Memory B cell (primary cell): ENCODE measurements at places on chromosomes 13 and 19.

GRCh38 chr13:29556742-29557141 is 38.7 kb downstream of the SLC7A1 start:
- DNase-seq = no peak

DNA sequence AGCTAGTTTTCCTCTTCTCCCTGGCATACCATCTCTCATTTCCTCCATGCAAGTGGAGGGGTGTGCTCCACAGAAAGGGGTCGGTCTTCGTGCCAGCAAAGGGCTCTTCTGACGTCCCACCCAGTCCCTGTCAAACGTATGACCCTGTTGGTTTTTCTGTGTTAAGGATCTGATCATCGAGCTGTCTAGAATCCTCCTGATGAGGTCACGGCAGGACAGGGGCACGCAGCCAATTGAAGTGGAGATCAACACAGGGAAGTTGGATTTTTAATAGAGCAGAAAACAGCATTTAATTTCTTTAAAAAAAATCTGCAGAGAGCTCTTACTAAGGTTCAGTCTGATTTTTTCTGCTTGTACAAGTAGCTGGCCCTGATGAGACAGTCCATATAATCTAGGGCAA is 339.4 kb downstream of the TEX29 start:
- DNase-seq = no peak

GRCh38 chr13:20525601-20526544 is at the start of gene CRYL1:
Gene CRYL1, minus strand, starts transcription at chr13:20525857. Its CDS starts 63 bp downstream, at chr13:20525794.
- peak; percentile 64 for DNase-seq

DNA sequence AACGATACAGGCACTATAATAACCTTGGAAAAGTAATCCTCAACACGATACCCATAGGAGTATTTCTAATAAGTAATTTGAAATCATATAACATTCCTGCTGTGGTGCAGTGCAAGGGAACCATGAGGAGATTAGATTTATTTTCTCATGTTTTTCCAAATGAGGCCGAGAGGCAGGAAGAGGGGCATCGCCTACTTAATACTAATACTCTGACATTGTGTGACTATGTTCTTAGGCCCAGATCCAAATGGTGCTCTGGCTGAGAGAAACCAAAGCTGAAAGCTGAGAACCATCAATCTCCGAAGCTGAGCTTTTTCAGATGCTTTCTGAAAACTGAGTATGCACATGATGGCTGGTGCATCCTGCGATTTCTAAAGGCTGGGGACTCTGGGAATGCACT is 248.0 kb upstream of the MAB21L1 start:
- no peak for DNase-seq

- DNase-seq = no peak
Measured at GRCh38 chr19:38793177-38793576, 4.2 kb downstream of the LGALS7B start.

GRCh38 chr19:35293363-35293739 is 1.4 kb downstream of the MAG start:
- no peak for DNase-seq

DNA sequence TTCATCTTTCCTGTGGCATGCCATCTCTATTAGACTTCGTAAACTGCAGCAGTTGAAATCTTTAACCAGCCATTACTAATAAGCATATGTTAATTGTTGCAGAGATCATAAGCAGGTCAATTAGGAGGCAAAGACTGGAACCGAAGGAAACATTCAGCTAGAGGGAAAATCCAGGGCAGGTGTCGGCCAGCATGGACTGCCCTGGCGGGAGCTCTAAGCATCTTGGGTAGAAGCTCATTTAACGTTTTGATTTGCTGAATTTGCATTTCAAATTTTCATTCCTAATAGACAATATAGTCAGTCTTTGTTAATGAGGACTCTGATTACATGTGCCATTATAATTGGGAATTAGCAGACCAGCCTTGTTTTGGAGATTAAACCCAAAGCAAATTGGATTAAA is 238.6 kb downstream of the POU4F1 start:
- DNase-seq = no peak

DNA sequence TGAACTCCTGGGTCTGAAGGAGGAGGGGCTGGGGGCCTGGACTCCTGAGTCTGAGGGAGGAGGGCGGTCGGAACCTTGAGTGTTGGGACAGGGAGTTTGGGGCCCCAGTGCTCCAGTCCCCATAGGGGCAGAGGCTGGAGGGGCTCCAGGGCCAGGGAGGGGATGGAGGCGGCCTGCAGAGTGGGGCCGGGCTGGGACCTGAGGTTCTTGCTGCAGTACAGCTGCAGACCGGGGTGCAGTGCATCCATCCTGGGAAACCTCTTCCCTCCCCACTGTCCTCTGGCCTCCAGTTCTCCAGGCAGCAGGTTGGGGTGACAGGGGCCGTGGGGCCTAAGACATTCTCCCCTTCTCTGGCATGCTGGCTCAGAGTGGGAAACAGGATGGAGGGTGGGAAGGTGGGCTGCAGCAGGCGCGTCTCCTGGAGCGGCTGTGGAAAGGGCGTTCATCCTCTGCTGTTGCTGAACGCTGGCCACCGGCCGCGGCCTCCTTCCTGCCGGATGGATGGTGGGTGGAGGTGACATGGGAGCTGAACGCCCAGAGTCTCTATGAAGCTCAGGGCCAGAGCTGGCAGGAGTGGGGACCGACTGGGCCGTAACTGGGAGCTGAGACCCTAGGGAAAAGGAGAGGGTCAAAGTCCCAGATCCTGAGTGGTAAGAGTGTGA is 1.6 kb downstream of the BRSK1 start:
- DNase-seq = no peak

DNA sequence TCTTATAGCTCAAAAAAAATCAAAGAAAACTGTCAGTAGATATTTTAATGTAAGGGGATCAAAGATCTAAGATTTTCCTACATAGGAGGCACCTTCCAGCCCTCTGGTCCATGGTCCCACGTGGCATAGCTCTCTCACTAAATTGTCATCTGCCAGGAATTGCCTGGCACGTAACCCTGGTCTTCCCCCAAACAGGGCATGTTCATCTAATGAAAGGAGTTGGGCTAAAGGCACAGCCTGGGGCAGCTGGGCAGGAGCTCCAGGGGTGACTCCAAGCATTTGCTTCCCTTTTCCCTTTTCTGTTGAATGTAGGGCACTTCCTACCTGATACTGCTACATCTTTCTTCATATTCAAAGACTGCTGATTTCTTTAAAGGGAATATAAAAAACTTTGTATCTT is 148.7 kb downstream of the COL4A1 start:
- DNase-seq = no peak

DNA sequence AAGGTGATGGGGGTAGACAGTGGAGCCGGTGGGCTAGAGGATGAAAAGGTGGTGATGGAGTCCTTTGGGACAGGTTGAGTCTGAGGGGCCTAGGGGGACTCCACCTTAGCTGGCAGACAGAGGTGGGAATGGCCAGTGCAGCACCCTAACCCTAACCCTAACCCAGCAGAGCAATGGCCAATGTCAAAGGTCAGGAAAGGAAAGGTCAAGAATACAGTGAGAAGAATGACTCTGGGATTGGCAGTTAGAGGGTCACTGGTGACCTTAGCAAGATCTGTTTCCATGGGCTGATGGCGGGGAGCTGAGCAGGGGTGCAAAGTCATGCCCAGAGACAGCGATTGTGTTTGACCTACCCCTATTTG is 16.6 kb downstream of the GNA15 start:
- DNase-seq = no peak

GRCh38 chr13:109983447-109983846 is 197.1 kb upstream of the IRS2 start:
- DNase-seq = no peak

DNA sequence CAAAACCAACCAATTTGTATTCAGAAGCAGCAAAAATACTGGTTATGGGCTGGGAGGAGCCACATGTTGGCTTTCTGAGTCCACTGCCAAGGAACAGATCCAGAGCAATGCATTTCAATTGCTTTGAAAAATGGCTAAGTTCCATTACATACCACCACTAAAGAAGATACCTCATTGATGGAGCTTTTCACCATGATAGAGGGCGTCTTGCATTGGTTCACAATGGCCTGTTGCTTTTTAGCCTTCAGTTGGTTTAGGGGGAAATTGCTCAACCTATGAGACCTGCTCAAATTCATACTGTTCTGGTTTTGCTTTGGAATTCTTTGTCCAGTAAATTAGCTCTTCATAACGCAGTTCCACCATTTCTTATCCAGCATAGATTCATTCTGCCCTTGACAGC is 21.2 kb upstream of the CPB2 start:
- DNase-seq = no peak
